ENCODE measurements at places on chromosomes 16 and 17.

DNA sequence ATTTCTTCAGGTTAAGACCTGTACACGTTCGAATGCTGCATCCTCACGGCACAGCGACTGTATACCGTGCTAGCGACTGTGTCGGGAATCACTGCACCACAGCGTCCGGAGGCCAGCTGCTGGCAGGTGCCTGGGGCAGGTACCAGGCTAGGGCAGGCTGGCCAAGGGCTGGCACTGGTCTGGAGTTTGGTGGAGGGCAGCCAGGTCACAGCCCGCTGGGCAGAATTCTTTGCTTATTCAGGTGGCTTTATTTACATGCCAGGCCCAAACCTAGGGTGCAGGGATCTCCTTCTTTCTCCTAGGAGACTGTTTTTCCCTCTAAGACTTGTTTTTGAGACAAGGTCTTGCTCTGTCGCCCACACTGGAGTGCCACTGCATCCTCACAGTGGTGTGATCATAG lies 37.9 kb downstream of the COTL1 start:
- DNase-seq: no peak

GRCh38 chr16:74216319-74216718 lies 80.3 kb upstream of the PSMD7 start:
- DNase-seq: no peak

DNA sequence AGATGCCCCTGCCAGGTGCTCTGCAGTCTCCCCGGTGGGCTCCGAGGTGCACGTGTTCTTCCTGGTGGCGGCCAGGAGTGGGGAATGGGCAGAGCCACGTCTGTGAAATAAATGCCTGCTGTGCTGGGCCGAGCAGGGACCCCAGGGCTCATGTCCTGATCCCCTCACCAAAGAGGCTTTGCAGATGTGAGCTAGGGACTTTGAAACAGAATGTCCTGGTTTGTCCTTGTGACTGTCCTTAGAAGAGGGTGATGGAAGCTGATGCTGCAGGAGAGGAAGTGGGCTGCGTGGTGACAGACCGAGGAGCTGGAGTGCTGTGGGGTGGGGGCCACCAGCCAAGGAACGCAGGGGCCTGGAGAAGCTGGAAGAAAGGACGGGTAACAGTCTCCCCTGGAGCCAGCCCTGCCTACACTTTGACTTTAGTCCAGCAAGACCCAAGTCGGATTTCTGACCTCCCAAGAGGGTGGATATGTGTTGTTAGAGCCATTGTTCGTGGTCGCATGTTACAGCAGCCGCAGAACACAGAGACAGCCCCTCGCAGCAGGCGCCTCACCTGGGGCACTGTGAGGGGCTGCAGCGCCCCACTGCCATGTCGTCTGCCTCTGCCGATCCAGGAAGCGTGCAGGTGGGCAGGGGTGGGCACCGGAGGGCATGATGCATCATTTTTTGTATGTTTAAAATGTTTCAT lies 217.9 kb upstream of the CIBAR2 start:
- no peak for DNase-seq

GRCh38 chr17:77644181-77645071 lies 314.1 kb upstream of the TNRC6C start:
- peak; percentile 12 for DNase-seq

DNA sequence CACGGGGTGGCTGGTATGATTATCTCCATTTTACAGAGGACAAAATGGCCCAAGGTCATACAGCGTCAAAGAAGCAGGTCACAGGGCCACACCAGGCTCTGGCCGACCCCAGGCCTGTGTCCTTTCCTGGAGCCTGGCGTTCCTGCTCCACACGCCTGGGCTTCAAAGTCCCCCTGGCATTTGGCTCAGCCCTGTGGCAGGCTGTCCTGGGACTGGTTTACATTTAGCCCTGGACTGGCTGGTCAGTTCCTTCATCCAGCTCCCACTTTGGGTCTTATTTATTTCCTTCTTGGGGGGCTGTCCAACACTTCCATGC lies 15.3 kb downstream of the TBX2 start:
- no peak for DNase-seq

DNA sequence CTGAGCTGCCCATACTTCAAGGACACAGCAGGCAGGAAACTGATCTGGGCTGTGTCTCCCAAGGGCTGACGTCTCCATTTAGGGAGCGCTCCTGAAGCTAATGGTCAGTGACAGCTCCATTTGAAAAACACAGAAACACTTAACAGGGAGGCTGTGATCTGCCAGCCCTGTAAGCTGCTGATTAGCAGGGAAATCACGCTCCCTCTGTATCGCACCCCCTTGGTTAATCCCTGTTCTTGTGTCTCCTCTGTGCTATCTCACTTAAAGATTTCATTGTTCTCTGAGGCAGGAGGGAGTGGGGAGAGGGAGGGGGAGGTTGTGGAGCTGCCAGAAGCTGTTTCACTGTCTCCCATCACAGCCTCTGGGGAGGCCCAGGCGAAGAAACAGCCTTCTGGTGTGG lies 47.4 kb upstream of the CACNG3 start:
- no peak for DNase-seq

GRCh38 chr16:85847036-85847435 lies 47.5 kb downstream of the COX4I1 start:
- no peak for DNase-seq

DNA sequence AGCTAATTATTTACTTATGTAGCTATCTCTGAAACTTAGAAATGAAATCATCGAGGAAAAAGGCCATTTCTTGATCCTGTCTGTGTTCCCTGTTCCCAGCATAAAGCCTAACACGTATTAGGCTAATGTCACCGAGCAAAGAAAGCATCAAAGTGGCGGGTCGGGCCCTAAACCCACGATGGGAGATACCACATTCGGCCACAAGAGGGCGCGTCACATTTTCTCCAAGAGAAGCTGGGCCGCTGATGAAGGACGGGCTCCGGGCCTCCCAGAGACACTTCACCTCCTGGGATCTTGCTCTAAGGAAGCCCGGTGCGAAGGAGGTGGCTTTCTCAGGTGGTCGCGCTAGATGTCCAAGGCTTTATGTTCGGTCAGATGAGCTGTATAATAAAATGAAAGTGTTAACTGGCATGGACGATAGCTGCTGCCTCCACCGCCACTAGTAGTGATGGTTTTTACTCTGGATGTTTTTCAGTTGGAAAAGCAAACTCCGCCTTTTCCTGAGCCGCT lies 853 bp upstream of the PDK2 start:
- peak; percentile 90 for DNase-seq

GRCh38 chr17:79029327-79030009 lies 5.5 kb downstream of the C1QTNF1 start:
- DNase-seq: no peak

- DNase-seq: no peak
Observed at GRCh38 chr16:74623214-74623838, 16.4 kb upstream of the GLG1 start.

GRCh38 chr17:74049167-74049966 lies 154.1 kb upstream of the RPL38 start:
- no peak for DNase-seq

DNA sequence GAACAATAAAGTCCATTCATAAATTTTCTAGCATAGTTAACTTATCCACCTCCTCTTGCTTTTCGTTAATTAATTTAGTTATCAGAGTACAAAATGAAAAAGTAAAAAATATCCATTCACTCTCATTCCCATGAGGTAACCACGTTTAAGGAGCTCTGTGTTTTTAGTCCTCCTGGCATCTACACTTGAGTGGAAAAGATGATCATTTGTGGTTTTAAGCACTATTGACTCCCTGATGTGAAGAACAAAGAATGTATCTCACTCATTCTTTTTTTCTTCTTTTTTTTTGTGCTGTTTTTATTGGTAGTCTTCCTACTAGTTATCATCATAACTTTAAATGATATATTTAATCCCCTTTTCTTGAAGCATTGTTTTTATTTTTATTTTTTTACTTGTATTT lies 26.1 kb downstream of the QPRT start:
- DNase-seq: no peak

GRCh38 chr17:6186998-6187397 lies 116.8 kb downstream of the WSCD1 start:
- DNase-seq: no peak

DNA sequence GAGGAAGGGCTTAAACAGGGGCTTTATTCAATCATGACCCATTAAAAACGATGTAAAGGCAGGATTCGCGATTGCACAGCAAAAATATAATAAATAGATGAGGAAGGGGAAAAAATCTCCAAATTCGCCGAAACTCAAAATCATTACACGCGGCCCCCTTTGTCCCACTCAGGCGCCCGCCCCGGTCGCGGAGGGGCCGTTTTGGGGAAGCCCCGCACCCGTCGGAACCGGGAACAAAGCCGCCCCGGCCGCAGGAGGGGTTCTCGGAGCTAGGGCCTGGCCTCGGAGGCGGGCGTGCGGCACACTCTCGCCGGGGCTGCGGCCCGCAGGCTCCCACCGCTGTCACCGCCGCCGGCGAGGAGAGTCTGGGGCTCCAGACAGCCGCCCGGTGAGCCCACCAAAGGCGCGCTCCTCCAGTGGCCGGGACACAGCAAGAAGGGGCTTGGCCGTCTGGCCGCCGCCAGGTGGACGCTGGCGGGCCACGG lies 521 bp downstream of the C16orf87 start:
- DNase-seq: peak; percentile 51

- DNase-seq: no peak
Observed at GRCh38 chr17:33204701-33205100, 88.4 kb downstream of the ASIC2 start.

- DNase-seq: no peak
Observed at GRCh38 chr17:65856865-65857264, 295.4 kb upstream of the AXIN2 start.

- DNase-seq: no peak
Observed at GRCh38 chr17:52885882-52886281, 727.4 kb upstream of the CA10 start.

DNA sequence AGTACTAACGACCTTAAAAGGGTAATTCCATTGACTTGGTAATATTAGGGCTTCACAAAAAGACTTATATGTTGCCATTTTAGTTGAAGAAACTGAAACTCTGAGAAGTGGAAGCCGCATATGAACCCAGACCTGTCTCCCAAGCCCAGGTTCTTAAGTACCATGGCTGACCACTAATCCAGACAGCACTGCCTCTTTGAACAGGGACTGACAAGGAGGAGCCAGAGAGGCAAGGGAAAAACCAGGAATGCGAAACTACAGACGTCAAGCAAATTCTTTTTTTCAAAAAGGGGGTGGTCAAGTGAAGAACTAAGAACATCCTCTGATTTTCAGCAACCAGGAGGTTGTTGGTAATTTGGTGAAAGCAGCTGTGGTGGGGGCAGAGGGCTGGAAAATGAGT lies 15.2 kb downstream of the CYB5D1 start:
- no peak for DNase-seq

GRCh38 chr16:82085011-82085779 lies 50.1 kb downstream of the HSD17B2 start:
- DNase-seq: no peak

DNA sequence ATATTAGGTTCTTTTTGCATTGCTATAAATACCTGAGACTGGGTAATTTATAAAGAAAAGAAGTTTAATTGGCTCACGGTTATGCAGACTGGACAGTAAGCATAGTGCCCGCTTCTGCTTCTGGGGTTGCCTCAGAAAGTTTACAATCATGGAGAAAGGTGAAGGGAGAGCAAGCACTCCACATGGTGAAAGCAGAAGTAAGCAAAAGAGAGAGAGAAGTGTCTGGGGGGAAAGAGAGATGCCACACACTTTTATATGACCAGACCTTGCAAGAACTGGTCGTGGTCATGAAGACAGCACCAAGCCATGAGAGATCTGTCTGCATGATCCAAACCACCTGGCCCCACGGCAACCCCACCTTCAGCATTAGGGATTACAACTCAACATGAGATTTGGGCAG lies 45.4 kb downstream of the KCNJ16 start:
- DNase-seq: no peak

DNA sequence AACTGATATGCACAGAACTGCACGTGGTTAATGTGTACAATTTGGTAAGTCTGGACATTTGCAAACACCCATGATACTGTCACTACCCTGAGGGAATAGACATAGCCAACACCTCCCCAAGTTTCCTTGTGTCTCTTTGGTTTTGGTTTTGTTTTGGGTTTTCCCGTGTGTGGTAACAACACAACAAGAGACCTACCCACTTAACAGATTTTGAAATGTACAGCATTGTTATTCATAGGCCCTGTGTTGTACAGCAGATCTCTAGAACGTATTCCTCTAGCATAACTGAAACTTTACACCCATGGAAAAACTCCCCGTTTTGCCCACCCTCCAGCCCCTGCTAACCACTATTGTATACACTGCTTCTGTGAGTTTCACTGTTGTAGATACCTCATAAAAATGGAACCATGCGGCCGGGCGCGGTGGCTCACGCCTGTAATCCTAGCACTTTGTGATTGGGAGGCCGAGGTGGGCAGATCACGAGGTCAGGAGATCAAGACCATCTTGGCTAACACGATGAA lies 76.3 kb upstream of the TBC1D3K start:
- no peak for DNase-seq

GRCh38 chr16:55021595-55022475 lies 91.2 kb downstream of the IRX5 start:
- no peak for DNase-seq

DNA sequence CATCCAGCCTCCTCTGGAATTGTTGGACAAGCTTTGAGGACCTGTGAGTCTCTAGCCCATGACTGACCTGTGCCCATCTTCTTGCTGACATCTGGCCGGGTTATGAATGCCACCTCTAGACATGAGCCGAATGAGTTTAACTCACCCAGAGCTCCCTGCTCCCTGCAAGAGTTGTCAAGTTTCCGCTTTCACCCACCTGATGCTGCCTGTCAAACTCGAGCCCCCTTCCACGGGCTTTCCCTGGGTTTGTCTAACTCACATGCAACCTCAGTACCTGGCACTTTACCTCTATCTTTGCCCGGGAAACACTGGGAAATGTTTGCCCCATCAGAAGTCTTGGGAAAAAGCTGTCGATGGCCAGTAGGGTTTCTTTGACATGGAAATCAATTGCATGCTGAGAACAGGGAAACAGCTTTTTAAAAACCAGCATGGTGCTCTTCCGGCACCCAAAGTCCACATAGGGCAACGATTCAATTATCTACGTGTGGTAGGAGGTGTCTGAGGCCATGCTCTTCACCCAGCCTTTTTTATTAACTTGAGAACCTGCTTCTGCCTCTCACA lies 33.8 kb upstream of the DNAH17 start:
- DNase-seq: no peak

All from activated CD4-positive, alpha-beta memory T cell treated with anti-CD3 and anti-CD28 coated beads, Interleukin-2, amount 10 ng/mL, durations not matched to agents 7 days and 5 days (primary cell).